ENCODE measurements at places on chromosomes 12 and 14.

GRCh38 chr12:124493809-124494750 is 73.3 kb downstream of the NCOR2 start:
- DNase-seq, result no peak

GRCh38 chr12:23359975-23360701 is 589.3 kb downstream of the SOX5 start:
- DNase-seq, result no peak

DNA sequence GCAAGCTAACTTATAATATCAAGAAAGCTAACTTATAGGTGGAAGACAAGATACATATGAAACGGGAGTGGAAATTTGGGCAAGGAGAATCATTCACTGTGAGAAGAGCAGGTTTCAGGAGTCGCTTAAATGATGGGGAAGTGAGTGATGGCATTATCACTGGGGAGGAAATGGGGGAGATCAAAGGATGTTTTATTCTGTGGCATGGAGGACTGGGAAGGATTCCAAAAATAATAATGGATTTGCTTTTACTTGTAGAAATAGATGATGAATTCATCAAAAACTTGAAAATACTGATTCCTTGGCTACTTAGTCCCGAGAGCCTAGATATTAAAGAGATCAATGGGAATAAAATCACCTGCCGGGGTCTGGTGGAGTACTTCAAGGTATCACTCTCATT is 47.8 kb downstream of the SAV1 start:
- no peak for DNase-seq

- DNase-seq, result no peak
These were observed 22.9 kb downstream of the ZNF268 start for GRCh38 chr12:133204264-133204603.

DNA sequence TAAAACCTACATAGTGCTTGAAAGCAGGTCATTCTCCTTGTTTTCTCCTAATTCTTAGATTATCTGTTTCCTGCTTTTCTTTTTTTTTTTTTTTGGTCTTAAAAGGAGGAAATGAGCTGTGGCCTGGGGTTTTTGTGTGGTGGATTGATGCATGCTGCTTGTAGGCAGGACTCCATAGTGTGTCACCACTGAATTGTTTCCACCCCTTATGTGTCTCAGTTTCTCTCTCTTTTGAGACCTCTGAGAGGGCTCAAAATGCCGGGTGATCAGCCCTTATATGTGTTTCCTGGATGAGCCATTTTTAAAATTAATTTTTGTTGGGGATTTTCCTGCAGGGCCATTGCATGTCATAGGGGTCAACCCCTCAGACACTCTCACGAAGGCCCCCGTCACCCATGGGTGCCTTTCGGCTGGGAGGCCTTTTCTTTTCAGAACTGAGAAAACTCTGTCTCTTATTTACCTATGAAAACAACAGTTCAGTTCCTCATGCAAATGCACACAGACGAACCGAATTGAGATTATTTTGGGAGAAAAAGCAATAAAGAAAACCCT is 32.0 kb upstream of the LRRK2 start:
- no peak for DNase-seq
